ENCODE measurements at places on chromosomes 5 and 9.

- no peak overlapping the region for H3K27ac ChIP-seq
- no peaks in the 10 kb centered on the region for H3K4me1 ChIP-seq
- H3K36me3 ChIP-seq: no peaks in the 10 kb centered on the region
- no peaks in the 10 kb centered on the region for H3K27me3 ChIP-seq
These were observed 396.5 kb upstream of the TNC start for GRCh38 chr9:115514454-115514853.

GRCh38 chr5:16666883-16667398 lies 50.1 kb upstream of the RETREG1 start:
- no peaks in the 10 kb centered on the region for H3K36me3 ChIP-seq
- peaks cover 18% of the 10 kb centered on the region for H3K4me1 ChIP-seq
- peak overlapping the region; percentile 17 for H3K4me3 ChIP-seq
- peak; percentile 60 for DNase-seq
- H3K27me3 ChIP-seq: no peaks in the 10 kb centered on the region

DNA sequence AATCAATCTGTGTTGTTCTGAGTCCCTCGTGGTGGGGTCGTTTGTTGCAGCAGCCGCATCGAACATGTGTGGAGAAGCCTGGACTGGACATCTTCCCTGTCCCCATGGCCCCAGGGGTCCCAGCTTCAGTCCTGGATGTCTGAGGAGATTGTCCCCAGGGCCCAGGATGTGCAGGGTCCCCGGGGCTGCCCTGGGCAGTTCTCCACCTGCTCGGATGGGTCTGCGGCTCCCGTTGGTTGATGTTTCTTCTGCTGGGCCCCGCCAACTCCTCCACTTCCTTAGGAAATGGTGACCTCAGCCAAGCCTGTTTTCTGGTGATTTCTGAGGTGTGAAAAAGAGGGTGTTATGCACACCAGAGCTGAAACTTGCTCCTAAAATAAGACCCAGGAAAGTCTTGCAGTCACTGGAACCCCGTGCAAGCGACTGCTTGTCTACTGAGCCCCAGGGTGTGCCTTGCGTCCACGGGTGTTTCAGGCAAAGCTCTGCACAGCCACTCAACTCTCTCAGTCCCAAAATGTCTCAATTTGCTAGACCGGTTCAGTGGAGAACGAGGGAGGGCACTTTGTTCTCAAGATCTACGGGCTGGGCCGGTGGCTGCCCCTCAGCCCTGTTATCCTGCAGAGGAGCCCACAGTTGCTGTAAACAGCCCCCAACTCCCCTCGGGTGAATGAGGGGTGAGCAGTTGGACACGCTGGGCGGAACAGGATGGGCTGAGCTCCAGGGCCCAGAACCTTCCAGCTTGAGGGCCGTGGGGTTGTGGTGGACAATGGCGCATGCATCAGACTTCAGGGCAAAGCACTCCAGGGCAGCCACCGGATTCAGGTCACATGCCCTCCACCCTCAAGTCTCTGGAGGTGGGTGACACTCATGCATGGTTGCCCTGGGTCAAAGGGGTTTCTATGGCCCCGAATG lies 66.7 kb upstream of the OLFM1 start:
- DNase-seq: no peak
- no peaks in the 10 kb centered on the region for H3K36me3 ChIP-seq
- peaks cover 4% of the 10 kb centered on the region for H3K27me3 ChIP-seq
- peaks cover 11% of the 10 kb centered on the region for H3K4me1 ChIP-seq
- no peak overlapping the region for H3K4me3 ChIP-seq
- no peak overlapping the region for H3K27ac ChIP-seq

DNA sequence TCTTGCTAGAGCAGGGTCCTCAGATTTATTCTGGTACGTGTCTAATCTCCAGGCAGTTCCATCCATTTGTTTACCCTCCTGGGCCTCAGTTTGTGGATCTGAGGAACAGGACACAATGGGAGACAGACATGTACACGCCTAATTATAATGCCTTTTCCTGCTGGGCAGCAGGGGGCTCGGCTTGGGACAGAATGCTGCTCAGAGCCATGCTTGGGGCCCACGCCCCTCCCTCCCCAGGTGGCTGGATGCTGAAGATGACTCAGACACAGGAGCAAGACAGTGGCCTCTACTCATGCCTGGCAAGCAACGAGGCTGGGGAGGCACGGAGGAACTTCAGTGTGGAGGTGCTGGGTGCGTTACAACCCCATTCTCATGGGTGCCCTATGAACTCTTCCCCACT lies 72.7 kb upstream of the ASS1 start:
- no peaks in the 10 kb centered on the region for H3K4me1 ChIP-seq
- H3K4me3 ChIP-seq: no peak overlapping the region
- H3K36me3 ChIP-seq: no peaks in the 10 kb centered on the region
- no peak for DNase-seq
- H3K27ac ChIP-seq: no peak overlapping the region
